ENCODE measurements at places on chromosomes 5 and 9.

DNA sequence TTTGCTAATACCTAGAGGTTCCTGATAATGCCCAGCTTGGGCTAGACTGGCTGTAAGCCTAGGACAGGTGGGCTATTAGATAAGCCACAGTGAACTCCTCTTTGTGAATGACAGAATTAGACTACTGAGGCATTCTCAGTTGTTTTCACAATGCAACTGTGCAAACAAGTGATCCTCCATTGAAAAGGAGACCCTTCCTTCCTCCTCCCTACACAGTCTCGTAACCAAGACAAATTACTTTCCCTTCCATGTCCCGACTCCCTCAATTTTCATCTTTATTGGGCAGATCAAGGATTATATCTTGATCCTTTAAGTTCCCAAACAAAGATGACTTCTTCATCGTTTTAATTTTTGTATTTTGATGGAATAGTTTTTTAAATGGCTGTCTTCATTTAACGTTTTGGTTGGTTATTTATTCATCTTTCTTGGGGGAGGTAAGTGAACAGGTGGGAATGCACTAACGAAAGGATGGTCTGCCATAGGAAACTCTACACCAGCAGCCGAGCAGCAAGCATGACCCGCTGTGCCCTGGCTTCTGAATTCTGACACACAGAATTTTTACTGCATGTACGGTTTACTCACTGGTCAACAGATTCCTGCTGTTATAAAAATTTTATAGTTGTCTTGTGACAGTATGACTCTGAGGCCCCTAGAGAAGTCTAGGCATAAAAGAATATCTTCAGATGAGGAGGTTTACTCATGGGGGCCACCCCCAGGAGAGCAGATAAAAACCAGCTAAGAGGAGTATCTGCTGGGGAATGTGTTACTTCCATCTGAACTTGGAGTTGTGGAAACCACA lies 137.5 kb upstream of the TUT7 start:
- DNase-seq, result no peak

GRCh38 chr5:80082731-80083100 lies 47.6 kb downstream of the THBS4 start:
- peak; percentile 57 for DNase-seq

DNA sequence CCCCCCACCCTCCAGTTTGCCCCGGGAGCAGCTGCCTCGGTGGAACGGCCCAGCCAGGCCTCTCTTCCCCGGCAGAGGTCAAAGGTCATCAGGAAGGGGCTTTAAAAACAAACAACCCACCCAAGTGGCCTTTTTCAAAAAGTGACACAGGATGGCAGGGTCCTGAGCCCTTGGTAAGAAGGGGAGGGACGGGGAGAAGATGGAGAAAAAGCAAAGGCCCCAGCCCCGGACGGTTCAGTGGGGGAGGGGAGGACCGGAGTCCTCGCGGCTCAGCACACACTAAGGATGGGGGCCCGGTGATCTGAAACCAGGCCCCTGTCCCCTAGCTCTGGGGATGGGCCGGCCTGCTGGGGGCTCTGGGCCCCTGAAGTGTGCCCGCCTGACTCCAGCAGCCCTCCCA lies 1.1 kb downstream of the PRRX2 start:
- no peak for DNase-seq

DNA sequence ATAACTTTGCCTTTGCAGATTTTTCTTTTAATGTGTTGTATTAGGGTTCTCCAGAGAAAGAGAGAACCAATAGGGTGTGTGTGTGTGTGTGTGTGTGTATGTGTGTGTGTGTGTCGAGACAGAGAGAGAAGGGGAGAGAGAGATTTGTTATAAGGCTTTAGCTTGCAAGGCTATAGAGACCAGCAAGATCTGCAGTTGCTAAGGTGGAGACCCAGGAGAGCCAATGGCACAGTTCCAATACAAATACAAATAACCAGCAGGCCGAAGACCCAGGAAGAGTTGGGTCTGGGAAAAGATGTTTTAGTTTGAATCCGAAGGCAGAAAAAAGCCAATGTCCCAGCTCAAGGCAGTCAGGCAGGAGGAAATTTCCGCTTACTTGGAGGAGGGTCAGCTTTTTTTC lies 23.0 kb downstream of the TMOD1 start:
- no peak for DNase-seq

GRCh38 chr5:56023296-56023695 lies 28.5 kb upstream of the IL6ST start:
- no peak for DNase-seq

DNA sequence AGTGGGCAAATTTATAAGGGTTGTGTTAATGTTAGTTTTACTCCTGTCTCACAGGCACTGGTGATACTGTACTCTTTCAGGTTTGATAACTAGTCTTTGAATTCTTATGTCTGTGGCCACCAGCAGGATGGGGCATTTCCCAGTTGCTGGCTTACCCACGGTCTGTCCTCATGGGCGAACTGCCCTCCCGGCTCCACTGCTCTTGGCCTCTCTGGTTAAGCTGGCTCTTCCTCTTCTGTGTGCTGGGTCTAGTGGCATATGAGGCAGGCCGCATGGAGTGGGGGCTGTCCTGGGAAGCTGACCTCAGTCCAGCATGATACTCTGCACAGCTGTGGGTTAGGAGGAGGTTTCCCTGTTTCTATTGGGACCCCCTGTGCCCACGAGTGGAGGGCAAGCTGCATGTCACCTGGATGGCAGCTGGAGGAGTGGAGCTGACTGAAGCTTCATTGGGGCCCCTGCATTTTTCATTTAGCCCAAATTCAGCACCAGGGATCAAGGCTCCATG lies 19.5 kb downstream of the PHF2 start:
- DNase-seq, result no peak

DNA sequence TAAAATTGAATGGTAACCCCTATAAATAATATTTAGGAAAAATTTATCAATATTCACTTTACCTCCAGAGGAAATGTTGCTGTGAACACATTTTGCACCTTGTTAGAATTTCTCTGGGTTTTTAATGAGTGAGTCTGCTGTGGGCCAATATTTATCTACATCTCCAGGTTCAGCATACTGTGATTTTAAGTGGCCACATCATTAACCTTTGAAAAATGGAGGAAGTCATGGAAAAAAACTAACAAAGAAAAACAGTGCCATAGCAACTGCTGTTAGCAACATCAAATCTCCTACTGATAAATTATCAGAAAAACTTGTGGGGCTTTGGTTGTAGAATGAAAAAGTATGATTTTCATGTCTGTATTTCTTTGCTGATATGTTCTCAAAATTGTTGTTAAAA lies 55.0 kb downstream of the CD180 start:
- no peak for DNase-seq

- no peak for DNase-seq
Measured at GRCh38 chr5:135535420-135535819, 344 bp downstream of the NEUROG1 start.

DNA sequence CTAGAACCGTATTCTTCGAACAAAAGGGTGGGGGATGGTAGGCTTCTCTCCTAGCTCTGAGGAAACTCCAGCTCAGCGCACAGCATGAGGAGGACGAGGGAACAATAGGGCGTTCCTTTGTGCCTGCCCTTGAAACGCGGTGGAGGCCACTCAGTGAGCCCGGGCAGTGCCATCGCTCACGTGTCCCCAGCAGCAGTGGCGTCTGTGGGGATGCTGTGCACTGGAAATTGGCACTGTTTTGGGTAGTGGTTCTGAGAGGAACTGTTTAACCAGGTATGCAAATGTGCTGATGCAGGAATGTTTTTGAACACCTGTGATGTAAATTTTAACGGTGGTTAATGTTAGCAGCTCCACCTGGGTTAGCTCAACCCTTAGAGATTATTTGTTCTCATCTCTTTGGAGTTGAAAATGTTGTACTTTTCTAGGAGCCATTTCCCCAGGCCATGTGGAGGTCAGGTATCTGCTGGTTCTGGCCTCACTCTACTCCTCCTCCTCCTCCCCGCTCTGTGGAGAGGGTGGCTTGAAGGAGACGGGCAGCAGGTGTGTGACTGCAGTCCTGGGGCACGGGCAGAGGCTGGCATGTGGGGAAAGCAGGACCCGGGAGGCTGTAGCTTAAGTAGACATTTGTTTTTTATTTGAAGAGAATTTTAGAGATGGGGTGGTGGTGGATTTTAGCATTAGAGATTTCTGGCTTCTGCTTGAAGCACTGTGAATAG lies 48.3 kb downstream of the EHMT1 start:
- DNase-seq, result peak; percentile 84

- DNase-seq, result no peak
Measured at GRCh38 chr5:172008111-172008455, 1.6 kb upstream of the FBXW11 start.

DNA sequence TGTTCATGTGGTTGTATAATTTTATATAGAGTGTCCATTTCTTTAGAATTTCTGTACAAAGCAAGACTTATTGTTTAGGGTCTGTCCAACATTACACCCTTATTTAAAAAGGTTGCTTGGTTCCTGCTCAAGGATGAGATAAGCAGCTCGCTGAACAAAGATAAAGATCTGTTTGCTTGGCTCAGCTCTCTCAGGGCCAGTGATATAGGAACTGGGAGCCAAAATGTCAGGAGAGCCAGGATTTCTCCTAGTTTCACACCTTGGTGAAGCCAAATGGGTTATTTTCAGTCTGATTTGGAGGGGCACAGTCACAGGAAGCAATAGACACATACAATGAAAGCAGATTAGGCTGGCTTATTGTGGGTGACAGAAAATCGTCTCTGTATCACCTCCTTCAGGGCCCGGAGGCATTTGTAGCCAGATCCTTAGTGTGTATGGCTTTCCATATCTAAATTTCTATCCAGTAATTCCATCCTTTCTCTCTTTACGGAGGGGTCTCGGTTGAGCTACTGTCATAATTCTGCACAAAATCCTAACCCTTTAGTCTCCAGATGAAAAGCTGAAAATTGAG lies 396.4 kb downstream of the TMEM232 start:
- no peak for DNase-seq

DNA sequence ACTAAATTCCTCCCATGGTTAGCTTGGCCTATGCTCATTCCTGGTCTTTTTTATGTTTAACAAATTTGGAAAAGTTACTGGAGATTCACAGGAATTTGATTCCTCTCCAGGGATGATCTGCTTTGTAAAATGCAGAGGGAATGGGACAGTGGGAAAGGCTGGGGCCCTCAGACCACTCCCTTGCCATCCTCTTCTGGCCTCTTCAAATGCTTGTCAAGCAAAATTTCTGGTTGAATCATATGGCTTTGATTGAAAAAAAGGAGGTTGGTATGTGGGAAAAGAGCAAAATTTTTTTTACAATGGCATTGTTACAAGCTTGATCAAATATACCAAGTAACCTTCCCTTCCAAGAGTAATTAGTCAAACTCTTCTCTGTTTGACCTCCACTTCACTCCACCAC lies 225.1 kb downstream of the PIK3R1 start:
- no peak for DNase-seq

GRCh38 chr9:15936306-15936921 lies 383.6 kb downstream of the CCDC171 start:
- DNase-seq, result no peak

DNA sequence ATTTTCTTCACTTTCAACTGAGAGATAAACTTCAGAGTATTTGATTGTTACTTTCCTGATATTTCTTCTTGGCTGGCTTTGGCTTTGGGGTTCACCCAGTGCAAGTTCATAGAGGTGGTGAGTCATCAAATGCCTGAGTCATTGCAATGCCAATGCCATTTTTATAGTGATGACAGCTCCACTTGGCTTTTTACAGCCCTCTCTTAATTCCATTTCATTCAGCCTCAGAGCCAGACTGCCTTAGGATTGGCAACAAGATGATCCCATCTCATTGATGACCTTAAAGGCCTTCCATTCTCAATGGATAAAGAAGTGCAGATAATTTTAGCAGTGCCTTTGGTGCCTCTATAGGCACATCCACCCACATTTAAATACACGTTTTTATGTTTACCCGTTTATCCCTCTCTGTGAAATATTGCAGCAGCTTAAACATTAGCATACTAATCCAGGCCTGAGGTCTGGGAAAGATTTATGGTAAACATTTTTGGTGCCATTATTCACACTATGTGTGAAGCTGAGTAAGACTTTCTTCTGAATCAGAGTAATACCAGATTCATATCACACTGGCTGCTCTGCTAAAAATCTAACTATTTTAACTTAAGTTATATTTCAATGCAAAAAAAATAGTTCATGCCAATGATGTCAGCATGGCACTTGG lies 88.9 kb upstream of the TYRP1 start:
- no peak for DNase-seq

DNA sequence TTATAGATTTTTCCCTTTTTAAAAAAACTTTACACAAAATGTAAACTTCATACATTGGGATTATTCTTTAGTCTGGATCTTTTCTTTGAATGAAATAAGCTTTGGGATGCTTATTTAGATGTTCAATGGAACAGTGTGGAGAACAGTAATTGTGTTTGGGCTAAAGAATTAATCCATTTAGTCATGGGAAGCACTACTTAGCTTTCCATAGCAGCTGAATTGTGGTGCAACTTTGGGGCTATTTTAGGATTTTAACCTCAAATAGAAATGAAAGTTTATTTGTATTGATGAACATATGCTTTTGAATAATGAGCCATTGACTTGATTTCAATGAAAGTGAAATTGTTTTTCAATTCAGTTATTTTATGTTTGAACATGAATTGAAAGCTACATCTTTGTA lies 72.4 kb downstream of the ZCCHC7 start:
- no peak for DNase-seq

DNA sequence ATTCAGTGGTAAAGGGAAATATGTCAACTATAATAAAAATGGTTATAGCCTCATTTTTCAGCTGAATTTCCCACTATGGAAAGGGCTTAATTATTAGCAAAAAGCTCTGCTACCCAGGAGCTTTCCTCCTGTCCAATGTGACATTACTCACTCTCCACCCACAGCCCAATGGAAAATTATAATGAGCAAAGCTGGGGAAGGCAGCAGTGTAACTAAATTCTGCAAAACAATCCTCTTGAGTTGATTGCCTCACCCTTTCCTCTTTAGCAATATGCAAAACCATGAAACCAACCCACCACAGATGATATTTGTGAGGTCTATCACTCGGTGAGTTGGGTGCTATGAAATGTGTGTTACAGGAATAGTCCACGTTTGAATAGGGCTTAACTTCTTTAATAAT lies 14.0 kb upstream of the PLPPR1 start:
- no peak for DNase-seq

DNA sequence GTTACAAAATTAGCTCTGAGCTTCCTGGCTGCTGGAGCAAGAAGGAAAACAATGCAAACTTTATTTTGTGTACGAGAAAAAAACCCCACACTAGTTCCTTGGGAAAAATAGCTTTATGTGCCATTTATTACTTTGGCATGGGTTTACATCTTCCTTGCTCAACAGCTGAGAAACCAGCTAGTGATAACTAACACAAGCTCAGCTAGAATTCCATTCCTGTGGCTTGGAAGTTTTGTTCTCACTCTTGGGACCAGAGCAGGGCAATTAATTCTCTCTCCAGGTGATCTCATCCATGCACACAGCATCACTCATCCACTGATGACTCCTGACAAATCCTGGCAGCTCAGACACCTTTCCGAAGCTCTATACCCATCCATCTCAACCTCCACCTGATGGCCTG lies 104.1 kb downstream of the CRB2 start:
- no peak for DNase-seq

GRCh38 chr9:115000217-115000639 lies 69.8 kb upstream of the TNFSF8 start:
- no peak for DNase-seq

GRCh38 chr5:81247441-81247972 lies 14.4 kb downstream of the CKMT2 start:
- no peak for DNase-seq

GRCh38 chr9:123686131-123686828 lies 243.6 kb downstream of the DENND1A start:
- DNase-seq, result no peak
